ENCODE measurements at places on chromosomes 3 and 15.

DNA sequence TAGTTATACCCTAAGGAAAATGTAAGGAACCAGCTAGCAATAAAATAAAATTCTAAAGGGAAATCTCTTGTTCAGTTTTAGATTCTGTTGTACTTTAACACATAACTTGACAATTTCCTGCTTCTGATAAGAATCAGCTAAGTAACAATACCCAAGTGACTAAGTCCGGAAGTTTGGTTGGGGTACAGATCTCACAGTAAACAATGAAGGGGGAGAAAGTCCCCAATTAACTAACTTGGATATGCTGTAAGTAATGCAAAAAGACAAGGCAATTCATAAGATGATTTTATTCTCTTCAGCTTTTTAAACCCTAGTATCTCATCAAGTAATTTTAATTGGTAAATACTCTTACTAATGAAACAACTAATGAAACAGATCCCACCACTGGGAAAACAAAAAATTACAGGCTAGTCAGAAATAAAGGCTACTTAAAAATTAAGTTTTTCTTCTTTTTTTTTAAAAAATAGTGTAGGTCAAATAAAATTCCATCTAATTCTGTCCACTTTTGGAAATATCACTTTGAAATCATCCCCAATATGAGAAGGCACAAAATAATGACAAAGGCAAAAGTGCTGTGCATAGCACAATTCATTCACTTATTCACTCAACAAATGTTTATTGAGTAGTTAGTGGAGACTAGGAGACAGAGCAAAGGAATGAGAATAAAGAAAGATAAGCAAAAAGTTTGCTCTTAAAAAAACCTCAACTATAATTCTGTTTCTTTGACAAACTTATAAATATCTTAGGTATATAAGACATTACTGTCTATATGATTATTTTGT, 37.8 kb upstream of the IL20RB start:
- DNase-seq, result no peak

DNA sequence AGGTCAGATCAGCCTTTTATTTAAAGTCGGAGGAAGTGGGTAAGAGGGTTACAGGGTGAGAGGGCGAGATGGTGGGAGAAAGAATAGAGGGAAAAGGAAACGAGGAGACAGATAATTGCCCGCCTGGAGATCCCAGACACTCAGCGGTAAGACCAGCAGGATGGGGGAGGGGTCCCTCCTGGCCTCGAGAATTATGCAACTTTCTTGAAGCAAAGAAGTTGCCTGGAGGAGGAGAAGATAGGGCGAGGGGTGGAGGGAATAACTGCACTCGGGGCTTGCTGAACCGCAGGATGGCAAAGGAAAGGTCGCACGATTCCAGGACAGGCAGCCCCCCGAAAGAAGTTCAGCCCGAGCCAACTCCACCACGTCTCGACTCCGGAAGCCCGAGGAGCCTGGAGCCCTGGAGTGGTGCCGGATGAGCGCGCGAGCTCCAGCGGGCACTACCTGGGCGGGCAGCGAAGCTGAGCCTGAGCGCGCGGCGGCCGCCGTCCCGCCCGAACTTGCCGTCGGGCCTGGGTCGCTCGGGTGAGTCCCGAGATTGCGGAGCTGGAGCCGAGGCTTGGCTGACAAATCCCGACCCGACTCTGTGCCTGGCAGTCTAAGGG, 402 bp downstream of the WWTR1 start:
- DNase-seq, result peak; percentile 71

DNA sequence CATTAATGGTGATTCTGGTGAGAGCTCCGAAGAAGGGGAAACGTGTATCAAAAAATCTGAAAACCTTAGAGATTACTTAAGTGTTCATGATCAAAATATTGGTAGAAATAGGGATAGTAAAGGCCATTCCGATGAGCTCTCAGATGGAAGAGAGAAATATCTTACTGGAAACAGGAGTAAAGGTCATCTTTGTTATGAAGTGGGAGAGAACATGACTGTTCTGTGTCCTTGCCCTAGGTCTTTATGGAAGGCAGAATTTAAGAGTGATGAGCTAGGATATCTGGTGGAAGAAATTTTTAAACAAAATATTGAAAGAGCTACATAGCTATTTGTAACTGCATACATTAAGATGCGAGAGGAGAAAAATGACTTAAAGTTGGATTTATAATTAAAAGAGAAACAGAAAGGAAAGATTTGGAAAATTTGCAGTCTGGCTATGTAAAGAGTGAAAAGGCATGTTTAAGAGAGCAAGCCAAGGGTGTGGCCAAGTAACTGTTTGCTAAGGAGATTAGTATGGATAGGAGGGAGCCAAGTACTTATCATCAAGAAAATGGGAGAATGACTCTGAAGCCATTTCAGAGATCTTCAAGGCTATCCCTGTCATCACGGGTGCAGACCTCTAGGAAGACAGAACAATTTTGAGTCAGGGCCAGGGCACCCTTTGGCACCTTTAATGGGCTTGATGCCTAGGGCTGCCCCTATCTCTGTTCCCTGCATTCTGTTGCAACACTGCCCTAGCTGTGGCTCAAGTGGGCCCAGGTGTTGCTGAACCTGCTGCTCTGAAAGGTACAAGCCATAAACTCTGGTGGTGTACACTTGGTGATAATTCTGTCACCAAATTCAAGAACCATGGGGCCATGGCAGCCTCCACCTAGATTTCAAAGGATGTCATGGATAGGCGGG, 27.3 kb downstream of the SLMAP start:
- no peak for DNase-seq

GRCh38 chr3:170811515-170811914, 58.5 kb downstream of the RPL22L1 start:
- no peak for DNase-seq

- DNase-seq, result no peak
These were observed 158.0 kb upstream of the TMC3 start for GRCh38 chr15:81532001-81532400.

DNA sequence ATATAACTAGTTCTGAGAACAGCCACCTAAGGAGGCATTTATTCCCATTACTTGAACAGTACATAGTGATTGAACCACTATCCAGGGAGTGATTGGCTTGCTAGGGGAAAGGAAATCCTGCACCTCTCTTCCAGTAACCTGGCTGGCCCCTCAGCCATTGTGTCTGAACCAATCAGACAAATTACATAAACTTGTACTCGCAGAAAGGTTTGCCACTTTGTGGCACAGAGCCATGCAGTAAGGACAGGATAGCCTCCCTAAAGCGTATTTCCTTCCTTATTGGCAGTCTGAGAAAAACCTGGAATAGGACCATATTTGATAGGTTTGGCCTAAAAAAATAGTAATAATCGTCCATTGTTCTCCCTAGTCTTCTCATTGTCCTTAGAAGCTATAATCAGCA, 19.0 kb downstream of the CMSS1 start:
- DNase-seq, result no peak

- DNase-seq, result no peak
These were observed 12.1 kb upstream of the PRR23E start for GRCh38 chr3:127180859-127181258.

GRCh38 chr15:100863796-100864267, 15.8 kb upstream of the ALDH1A3 start:
- no peak for DNase-seq

GRCh38 chr3:65671004-65671403, 367.7 kb downstream of the MAGI1 start:
- no peak for DNase-seq

- DNase-seq, result no peak
These were observed 142.5 kb downstream of the KLF13 start for GRCh38 chr15:31468911-31469785.

DNA sequence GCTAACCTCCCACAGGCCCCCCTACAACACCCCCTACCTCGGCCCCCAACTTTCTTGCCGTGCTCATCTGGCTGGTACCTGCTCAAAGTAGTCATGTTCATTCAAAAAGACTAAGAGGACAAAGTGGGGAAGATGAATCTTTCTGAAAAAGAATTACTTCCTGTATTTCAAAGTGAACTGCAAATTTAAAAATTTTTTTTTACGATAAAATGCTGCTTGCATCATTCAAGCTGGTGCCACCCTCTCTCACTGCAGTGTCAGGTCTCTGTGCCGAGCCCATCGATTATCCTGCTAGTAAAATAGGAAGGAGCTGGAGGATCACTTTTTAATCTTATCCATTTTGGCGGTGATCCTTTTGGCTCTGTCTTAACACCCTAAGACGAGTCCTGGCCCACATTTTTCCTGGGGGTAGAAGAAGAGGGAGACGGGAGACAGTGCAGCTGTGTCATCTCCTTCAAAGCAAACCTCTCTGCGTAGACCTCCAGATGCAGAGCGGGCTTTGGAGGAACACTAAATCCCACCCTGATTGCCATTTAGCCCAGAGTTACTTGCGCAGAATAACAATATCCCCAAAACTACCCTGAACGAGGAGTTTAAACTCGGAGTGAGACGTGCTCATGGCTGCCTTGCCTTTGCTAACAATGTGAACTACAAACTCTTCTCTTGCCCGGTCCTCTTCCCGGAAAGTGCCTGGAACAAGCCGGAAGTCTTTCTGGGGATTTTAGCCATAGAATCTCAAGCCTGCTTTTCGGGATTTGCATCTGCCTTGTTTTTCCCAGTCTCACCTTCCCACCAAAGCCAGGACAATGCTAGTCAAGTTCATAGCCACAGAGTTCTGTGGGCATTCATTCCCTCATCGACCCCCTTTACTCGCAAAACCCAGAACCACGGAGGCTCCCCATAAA, 66.2 kb upstream of the CGNL1 start:
- DNase-seq, result no peak

- no peak for DNase-seq
These were observed 46.2 kb downstream of the CCDC12 start for GRCh38 chr3:46930166-46930944.

- DNase-seq, result no peak
These were observed 4.5 kb upstream of the MASP1 start for GRCh38 chr3:187296058-187296457.

GRCh38 chr3:45010811-45011333, 15.2 kb upstream of the CLEC3B start:
- DNase-seq, result peak; percentile 84

DNA sequence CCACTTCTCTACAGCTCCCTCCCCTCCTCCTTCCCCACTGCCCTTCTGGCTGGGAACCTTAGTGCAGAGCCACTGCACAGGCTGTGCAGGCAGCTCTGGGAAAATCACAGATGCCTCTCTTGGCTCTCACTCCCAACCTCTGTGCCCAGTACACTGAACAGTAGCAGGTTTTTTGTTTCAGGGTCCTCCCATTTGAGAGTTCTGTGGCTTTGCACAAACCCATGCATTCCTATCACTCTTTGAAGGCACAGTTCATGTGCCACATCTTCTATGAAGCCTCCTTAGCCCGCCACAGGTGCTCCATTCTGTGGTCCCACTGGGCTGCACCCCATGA, 103.9 kb downstream of the SNRK start:
- DNase-seq, result no peak

DNA sequence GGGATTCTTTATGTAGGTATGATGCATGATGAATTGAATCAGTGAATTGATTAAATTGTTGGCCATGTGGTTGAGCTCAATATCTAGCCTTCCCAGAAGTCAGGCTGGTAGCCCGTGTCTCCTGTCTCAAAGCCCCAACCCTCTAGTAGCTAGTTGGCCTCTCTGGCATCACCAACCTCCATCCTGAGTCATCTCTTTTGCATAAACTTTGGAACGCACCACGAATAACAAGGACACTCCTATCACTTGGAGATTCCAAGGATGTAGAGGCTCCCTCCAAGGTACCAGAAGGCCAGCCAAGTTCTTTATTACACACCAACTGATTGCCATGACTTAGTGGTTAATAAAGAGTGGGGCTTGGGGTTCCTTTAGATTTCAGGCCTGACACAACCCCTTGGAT, 148.4 kb downstream of the APBA2 start:
- no peak for DNase-seq

DNA sequence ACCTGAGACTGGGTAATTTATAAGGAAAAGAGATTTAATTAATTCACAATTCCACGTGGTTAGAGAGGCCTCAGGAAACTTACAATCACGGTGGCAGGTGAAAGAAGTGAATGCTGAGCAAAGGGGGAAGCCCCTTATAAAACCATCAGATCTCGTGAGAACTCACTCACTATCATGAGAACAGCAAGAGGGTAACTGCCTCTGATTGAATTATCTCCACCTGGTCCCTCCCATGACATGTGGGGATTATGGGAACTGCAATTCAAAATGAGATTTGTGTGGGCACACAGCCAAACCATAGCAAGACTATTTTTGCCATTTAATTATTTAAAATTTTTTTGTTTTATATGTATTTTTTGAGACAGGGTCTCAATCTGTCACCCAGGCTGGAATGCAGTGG, 27.0 kb upstream of the KCTD6 start:
- no peak for DNase-seq

DNA sequence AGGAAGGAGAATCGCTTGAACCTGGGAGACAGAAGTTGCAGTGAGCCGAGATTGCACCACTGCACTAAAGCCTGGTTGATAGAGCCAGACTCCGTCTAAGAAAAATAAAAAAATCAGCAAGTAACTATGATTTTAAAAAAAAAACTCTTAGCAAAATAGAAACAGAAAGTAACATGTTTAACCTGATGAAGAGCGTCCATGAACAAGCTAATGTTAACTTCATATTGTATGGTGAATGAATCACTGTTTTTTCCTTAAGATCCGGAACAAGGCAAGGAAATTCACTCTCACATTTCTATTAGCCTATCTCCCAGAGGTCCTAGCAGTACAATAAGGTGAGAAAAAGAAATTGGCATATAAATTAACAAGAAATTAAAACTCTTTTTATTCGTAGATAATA, 69.0 kb downstream of the RFX7 start:
- no peak for DNase-seq

GRCh38 chr3:146466604-146467003, 2.8 kb downstream of the PLSCR2 start:
- DNase-seq, result no peak

- DNase-seq, result no peak
These were observed 14.5 kb downstream of the SETD2 start for GRCh38 chr3:47149339-47149933.

- DNase-seq, result no peak
These were observed 17.6 kb upstream of the SLC4A7 start for GRCh38 chr3:27501759-27502158.

- no peak for DNase-seq
These were observed 100.8 kb downstream of the KLF13 start for GRCh38 chr15:31427411-31427810.

GRCh38 chr15:63809452-63809851, 24.3 kb downstream of the HERC1 start:
- no peak for DNase-seq

DNA sequence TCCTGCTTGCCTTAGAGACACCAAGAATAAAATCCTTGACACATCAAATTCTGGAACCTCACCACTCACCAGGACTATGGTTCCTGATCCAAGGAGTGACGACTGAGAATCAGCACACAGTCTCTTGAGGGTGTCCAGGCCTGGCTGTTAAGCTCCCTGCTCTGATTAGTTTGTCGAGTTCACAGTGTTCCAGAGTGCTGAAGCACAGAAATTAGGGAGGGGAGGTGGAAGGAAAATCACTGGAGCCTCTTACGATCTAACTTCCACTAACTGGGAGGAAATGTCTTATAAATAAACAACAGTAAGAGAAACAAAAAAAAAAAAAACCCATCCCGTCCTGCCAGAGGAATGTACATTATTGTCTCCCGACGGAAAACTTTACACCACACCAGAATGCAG, 330.2 kb downstream of the TIGIT start:
- peak; percentile 49 for DNase-seq

GRCh38 chr15:81337713-81338157, 13.8 kb upstream of the STARD5 start:
- peak; percentile 45 for DNase-seq

- DNase-seq, result no peak
These were observed 78.7 kb downstream of the ITPR1 start for GRCh38 chr3:4571690-4572334.

- DNase-seq, result no peak
These were observed 6.8 kb downstream of the CDAN1 start for GRCh38 chr15:42730135-42730534.

GRCh38 chr3:127325629-127325961, 37.7 kb upstream of the PRR20G start:
- DNase-seq, result no peak

Data from AG20443 (cell line).